ENCODE measurements at places on chromosomes 2 and 18.

DNA sequence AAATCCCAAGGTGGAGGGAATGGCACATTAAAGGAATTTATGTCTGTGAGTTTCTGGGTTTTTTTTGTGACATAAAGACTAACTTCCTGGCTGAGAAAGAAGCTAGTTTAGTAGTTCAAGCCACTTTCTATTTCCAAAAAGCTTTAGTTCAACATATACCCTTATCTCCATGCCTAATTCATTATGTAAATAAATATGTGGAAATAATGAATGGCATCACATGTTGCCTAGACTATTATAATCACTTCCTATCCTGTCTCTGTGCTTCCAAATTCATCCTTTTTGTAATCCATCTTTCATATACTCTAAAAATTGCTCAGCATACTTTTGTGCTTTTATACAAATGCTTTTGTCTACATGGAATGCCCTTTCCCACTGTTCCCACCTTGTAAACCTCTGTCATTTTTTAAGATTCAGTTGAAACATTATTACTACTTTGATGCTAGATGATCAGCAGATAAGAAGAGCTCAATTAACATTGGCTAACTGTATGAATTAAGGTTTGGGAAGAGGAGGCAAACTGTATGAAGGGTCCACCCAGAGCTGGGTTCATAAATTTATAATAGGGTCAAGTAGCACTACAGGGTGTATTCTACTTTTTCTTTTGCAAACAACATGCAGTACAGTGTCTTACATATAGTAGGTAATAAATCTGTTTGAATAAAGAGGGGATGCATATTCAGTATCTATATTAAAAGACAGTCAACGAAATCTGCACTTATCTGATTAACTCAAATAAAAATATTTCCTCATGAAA lies 61.7 kb upstream of the MTIF2 start:
- DNase-seq: no peak

- no peak for DNase-seq
Measured at GRCh38 chr18:46260879-46261143, 156.6 kb downstream of the HAUS1 start.

DNA sequence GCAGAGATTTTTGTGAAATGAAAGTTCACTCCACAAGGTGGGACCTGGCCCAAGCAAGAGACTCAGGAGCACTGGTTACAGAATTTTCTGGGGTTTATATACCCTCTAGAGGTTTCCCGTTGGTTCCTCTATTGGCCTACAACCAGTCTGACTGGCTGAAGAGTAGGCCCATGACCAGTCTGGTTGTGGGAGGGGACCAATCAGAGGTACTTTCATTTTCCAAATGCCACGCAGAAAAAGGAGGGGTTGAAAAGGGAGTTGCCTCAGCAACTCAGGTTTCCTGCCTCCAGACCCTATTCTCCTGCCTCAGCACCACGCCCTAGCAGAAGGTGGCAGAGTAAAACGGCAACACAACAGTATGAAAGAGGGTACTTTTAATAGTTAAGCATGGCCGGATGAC lies 98.4 kb downstream of the COLEC12 start:
- no peak for DNase-seq

DNA sequence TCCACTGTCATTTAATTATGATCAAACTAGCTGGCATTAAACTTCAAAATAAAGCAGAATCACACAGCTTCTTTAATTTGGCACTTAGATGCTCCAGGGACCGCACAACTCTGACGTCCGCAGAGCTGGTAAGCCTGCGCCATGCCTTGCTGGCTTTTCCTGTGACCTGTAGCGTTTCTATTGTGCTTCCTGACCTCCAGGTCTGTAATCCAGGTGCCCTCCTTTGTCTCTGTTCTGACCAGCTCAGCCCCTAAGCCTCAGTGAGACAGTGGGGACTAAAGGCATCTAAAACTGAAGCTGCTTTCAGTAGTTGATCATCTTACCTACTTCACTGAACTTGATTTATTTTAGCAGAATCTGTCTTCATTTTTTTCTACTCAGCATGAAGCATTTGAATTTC lies 249.7 kb upstream of the RGPD4 start:
- no peak for DNase-seq

DNA sequence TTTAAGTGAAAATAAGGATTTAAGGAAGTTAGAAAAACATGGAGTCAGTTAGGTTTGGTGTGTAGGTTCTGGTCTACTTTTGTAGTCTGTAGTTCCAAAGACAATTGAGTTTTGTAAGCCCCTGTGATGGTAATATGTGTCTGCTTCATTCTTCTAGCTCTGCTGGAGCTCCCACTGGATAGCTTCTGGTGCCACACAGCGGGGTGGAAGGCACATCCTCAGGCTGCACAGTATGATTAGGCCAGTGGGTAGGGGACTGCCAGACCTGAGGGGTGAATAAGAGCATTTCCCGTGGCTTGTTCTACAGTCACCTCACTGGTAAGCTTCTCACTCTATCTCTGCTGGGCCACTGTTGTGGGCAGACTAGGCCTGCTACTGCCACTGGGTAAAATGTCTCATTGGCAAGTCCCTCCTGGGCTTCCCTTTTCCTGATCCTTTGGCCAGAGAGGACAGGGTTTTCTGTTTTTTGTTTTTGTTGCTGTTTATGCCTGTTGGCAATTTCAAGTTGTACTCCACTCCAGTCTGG lies 44.5 kb downstream of the TMEM131 start:
- DNase-seq: no peak

DNA sequence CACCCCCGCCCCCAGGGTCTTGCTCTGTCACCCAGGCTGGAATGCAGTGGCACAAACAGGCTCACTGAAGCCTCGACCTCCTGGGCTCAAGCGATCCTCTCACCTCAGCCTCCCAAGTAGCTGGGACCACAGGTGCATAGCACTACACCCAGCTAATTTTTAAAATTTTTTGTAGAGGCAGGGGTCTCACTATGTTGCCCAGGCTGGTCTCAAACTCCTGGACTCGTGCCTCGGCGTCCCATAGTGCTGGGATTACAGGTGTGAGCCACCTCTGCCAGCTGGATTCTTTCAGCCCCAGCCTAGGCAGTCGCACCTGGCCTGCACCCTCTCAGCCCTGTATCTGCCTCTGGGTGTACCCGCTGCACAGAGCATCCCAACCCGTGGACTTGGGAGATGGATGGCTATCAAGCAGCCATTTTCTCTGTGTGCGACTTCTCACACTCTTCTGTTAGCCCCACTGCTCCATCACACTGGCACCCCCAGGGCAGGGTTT lies 166.4 kb upstream of the HAAO start:
- DNase-seq: no peak

DNA sequence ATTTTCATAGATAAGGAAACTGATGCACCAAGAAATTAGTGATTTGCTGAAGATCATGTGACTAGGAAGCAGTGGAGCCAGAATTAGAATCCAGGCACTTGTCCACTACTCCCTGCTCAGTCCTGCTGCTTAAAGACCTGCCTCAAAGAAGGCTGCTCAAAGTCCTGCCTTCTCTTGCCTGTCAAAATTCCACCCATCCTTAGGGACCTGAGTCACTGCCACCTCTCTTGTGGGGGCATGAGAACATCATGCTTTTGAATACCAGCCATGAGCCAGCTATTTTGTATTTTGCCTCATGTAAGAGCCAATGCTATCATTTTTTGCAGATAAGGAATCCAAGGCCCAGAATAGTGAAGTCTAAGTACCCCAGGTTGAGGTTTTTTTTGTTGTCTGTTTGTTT lies 47.1 kb downstream of the DDX1 start:
- DNase-seq: no peak

DNA sequence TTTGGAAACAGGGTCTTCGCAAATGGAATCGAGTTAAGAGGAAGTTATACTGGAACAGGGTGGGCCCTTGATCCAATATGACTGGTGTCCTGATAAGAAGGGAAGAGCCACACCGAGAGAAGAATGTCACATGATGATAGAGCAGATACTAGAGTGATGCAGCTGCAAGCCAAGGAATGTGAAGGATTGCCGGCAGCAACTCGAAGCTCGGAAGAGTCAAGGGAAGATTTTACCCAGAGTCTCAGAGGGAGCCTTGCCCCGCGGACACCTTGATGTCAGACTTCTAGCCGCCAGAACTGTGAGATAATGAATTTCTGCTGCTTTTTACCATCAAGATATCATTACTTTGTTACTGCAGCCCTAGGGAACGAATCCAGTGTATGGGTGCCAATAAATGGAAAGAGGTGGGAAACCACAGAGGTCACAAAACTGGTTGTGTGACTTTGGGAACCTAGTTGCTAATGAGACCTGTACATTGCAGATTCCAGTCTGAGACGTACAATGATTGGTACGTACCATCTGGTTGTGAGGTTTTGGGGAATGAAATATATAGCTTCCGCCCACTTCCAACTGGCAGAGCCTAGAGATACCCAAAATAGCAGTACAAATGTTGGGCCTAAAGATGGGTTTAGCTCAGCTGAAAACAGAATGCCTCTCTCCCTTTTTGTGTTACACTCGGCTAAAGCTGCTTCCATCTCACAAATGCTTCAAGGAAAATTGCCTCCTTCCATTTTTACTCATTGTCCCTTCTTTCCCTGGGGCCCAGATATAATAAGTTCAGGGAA lies 28.6 kb upstream of the VWA3B start:
- DNase-seq: no peak

GRCh38 chr18:61870151-61870550 lies 22.7 kb downstream of the RNF152 start:
- no peak for DNase-seq

DNA sequence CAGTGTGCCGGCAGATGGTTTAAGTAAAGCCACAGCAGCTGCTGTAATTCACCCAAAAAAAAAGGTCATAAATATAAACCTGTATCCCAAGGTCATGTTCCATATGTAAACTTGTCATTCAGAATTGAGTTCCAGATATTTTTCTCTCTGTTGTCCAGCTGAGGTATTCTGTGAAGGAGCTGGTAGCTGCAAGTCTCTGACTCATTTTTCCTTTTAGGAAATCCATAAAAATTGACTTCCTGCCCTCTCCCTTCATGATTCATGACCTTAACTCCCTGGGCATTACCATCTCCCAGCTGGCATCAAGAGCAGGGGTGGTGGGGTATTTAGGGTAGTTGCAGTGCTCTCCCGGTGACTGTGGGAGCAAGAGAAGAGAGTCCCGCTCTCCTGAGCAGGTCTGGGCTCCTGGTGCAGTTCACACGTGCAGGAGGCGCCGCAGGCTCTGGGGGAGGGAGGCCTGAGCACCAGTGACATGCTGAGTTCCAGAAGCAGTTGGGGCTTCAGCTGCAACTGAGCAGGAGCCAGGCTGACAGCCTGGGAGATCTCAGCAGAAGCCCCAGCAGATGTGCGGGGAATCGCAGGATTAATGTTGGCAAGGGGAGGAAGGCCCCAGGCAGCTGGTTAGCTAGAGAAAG lies 192.6 kb downstream of the MGAT5 start:
- no peak for DNase-seq

DNA sequence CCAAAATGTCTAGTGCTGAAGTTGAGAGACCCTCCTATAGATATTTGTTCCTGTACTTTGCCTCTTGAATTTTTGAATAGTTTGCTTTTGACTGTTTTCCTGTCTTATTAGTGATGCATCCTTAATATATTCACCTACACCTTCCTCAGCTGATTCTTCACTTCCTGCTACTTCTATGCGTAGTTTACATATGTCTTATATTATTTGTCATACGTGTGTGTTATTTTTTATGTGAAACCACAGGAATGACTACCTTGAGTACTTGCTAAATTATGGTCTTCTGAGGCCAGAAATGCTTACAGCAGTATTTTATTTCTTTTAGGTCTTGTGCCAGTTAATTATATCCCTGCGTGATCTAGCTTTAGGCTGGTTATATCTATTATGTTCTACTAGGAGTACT lies 9.9 kb downstream of the UBE2E3 start:
- DNase-seq: no peak

DNA sequence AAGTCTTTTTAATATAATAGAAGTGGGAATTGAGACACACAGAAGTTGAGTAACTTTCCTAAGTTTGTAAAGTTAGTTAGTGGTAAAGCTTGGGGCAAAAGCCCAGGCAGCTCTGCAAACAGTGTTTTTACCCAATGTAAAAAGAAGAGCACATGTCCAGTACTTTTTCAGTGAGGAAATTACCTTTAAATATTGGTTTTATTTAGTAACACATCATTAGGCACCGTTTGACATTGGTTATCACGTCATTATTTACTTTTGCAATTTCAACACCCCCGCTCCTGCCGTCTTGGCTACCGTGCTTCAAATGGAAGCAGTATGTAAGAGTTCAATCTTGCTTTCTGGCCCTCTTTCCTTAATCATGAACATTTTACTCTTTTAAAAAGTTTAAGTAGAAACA lies 807.9 kb downstream of the EPHA4 start:
- no peak for DNase-seq

Data from stimulated activated CD8-positive, alpha-beta memory T cell treated with anti-CD3 and anti-CD28 coated beads, Interleukin-2, amount 100 ng/mL, for 1 hour (primary cell).